Activated CD4-positive, alpha-beta T cell treated with anti-CD3 and anti-CD28 coated beads, Interleukin-2, amount 50 U/mL, for 4 hours (primary cell): ENCODE measurements at places on chromosomes 11 and 22.

- no peak for DNase-seq
Observed at GRCh38 chr22:24723111-24723510, 51.4 kb downstream of the PIWIL3 start.

- peak; percentile 60 for DNase-seq
Observed at GRCh38 chr22:20606041-20606783, 98.8 kb downstream of the MED15 start.

DNA sequence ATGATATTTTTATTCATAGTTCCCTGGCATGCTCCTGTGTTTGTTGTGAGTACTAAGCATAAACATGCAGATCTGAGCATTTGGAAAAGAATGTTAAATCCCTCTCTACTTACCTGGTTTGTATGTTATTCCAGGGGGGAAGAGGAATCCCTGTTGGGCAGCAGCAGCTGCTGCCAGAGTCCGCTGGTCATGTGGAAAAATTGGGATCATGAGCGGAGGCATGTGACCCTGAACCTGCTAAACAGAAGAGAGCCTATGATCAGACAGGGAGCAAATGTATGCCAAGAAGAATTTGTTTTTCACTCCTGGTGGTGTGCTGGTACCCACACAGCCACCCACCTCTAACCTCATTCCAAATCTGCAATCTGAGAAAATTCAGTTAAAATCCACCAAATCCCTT, 244.7 kb downstream of the SOX6 start:
- no peak for DNase-seq

- no peak for DNase-seq
Observed at GRCh38 chr11:19766810-19767209, 54.2 kb downstream of the NAV2 start.

DNA sequence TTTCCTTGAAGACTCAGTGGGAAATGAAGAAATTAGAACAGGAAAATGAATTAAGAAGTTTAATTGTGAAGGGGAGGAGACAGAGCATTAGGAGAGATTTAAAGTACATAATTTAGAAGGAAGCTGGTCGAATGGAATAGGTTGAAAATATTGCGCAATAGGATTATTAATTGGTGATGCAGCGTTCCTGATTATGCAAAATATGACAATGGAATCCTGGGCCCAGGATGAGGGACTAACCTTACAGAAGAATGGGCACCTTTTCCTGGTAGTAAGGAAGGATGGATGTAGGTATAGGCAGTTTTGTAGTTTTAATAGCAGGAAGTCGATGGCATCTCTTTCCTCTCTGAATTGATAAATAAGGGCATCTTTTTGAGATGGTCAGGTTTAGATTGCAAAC, 7.8 kb downstream of the TTC12 start:
- DNase-seq, result no peak

DNA sequence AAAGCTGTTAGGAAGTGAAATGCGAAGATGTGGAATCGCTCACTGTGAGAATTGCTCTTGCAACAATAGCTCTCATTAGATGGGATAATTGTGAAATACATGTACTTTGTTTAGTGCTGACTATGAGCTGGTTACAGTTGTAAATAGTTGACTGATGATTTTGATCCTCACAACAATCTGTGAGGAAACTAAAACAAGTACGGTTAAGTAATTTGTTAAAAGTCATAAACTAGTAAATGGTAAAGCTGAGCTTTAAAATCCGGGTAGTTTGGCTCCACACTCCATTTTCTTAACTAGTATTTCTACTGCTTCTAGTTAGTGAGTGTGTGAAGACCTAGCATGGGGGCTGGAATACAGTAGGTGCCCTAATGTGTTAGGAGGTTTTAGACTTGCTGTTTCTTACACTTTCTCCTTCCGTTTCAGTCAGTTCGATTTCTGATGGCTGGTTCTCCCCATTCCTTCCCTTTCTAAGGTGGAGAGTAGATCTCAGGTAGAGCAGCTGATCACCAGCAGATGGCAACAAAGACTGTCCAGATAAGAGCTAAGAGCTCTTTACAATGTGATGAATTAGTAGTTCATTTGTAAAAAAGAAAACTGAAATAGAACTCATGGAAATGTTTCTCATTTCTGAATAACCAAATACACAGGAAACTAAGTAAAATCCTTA, 16.3 kb upstream of the CYP2R1 start:
- DNase-seq, result peak; percentile 19

DNA sequence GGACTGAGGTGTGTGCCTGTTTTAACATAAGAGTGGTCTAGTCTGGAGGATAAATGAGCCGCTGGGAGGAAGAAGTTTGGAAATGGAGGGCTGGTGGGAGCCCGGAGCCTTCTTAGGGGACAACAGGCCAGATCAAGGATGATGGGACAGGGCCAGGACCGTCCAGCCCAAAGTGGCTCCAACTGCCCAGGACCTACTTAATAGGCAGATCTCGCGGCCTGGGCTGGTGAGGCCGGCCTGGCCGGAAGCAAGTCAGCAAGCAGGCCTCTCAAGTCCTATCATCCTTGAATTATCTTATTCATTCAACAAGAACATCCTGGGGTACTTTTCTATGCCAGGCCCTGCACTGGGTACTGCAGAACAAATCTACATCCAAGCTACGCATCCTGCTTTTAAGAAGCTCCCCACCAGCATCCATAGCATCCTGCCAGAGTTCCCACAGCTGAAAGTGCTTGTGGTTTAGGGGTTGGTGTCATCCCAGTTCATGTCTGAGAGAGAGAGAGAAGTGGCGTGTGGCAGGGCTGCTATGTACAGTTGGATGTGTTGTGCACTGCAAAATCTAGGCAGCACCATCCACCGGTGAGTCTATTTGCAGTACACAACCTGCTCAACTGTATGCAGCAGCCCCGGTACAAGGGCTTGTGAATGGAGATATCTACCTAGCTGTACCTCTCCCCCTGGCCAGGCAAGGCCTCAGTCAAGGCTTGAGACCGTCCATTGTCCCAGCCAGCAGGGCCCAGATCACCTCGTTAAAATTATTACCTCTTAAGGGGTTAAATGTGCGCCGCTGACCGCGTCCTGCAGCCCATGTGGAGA, 82.1 kb downstream of the FBLN1 start:
- no peak for DNase-seq

GRCh38 chr22:28883657-28883916, 215 bp downstream of the ZNRF3 start:
- DNase-seq, result no peak

DNA sequence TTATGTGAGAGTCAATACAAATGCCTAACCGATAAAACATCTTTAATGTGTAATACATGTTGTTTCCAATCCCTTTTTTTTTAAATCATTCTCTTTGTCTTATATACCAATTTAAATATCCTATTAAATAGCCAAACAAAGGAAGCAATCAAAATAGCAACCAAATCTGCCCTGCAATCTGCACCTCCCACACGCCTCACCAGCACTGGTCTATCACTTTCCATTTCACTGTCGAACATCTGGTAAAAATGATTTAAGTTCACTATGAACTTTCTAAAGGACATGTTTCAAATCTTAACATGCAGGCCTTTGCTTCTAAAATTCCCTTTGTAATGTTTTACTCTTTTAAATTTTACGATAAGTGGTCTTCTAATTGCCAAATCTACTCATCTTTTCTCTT, 1305.5 kb upstream of the TENM4 start:
- no peak for DNase-seq

DNA sequence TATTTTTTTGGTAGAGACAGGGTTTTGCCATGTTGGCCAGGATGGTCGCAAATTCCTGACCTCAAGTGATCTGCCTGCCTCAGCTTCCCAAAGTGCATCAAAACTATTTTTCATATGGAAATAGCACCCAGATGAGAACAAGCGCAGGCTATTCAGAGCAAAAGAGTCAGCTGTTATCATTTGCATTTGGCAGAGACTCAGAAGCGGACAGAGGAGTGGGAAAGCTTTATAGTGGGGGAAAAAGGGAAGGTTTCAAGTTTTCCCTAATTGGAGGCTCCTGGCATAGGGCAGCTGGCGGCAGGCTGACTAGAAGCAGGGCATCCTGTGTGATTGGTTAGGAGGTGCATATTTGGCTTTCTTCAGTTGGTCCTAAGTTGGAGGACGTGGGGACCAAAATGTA, 20.2 kb downstream of the ATG13 start:
- DNase-seq, result no peak

DNA sequence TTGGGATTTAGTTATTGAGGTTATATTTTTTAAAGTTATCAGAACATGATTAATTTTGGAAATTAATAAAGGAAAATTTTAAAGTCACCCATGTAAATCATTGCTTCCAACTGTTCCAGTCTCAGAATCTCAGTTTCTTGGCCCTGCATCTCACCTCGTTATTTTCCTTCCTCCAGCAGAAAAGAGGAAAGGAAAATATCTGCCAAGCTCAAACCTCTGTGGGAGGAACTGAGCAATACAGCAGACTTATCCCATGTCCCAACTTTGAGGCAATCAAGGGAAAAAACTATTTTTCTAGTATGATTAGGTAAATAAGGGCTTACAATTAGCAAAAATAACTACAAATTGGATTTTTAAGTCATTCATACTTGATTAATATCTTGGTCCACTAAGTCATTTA, 30.1 kb downstream of the ELMOD1 start:
- DNase-seq, result no peak

DNA sequence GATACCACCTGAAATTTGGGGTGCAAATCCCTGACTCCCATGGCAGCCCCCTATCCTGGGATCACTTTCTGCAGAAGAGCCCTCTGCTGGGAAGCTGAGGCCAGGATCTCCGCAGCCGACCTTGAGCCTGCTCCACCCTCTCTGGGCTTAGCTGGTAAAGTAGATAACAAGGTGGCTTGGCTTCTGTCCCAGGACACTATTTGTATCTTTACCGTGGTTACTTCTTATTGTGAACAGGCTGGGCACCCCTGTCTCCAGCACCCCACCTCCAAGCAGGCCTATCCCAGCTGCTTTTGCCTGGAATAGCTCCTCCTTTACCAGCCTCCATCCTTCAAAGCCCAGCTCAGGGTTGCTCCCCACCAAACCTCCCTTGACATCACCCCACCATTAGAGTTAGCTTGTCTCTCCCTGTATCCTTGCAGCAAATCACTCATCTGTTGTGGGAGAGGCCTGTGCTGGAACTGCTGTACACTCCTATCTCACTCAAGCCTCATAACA, 35.2 kb upstream of the P2RY2 start:
- no peak for DNase-seq

- DNase-seq, result no peak
Observed at GRCh38 chr11:57341250-57341808, 3.2 kb downstream of the P2RX3 start.

DNA sequence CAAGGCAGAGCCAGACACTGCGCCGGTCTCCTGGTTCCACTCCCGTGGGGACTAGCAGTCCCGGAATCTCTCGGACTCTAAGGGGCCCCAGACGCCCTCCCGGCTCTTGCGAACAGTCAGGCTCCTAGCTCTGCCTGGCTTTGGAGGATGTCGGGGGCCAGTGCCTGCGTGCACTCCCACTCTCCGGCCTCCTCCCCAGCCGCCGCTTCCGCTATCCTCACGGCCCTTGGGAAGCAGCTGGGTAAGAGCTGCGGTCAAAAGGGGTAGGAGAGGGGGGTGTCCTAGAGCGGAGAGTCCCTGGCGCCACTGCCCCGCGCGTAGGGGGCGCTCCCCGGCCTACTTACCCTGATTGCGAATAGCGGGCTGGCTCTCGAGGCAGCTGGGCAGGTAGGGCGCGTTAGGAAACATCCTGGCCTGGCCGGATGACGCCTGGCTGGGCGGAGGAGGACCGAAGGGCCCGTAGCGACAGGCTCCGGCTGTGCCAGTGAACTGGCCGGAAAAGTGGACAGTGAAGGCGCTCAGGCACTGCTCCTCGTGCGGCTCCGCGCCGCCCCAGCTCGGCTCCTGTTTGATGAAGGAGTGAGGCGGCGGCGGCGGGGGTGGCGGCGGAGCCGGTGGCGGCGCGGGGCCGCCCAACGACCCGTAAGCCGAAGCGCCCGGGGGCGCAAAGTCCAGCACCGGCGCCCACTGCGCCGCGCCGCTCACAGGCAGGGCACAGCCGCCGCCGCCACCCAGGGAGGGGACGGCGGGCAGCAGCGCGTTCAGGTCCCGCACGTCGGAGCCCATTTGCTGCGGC, 785 bp downstream of the WT1 start:
- no peak for DNase-seq

- DNase-seq, result no peak
Observed at GRCh38 chr11:36807871-36808270, 209.8 kb upstream of the RAG2 start.

- peak; percentile 11 for DNase-seq
Observed at GRCh38 chr11:120324932-120325810, at the start of gene TLCD5. TLCD5 (plus strand) TSS chr11:120325299; CDS start chr11:120327442, 2,143 bp downstream.

GRCh38 chr11:118783724-118784495, 7.1 kb downstream of the DDX6 start:
- DNase-seq, result no peak

- DNase-seq, result no peak
Observed at GRCh38 chr22:40153192-40153591, 24.5 kb upstream of the TNRC6B start.

GRCh38 chr22:39429916-39430575, 26.8 kb upstream of the MGAT3 start:
- DNase-seq, result no peak

GRCh38 chr22:28950617-28951411, 67.4 kb downstream of the ZNRF3 start:
- no peak for DNase-seq

- no peak for DNase-seq
Observed at GRCh38 chr11:6362185-6362872, 27.9 kb upstream of the SMPD1 start.

DNA sequence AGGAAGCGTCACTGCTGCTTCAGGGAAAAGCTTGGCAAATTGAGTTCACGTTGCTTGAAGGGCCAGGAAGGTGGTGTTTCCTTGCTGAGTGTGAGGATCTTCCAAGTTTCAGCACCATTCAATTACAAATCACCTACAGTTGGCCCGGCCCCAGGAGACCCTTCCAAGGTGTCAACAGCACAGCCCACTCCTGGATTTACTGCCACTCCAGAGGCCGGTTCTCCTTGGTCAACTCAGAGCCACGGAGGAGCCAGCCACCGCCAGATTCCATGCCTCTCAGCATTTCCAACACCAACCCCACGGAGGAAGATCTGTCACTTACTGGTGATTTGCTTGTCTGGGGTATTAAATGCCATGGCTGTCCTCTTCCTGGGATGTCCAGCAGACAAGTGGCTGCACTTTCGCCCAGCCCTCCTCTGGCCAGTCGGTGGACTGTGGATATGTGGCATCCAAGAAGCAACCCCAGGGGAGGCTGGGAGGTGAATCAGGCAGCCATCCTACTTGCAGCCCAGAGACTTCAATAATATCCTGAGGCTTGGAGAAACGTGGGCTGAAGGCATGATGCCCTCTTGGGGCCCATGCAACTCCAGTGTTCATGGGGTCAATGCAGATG, 74.1 kb upstream of the SHANK2 start:
- DNase-seq, result no peak

DNA sequence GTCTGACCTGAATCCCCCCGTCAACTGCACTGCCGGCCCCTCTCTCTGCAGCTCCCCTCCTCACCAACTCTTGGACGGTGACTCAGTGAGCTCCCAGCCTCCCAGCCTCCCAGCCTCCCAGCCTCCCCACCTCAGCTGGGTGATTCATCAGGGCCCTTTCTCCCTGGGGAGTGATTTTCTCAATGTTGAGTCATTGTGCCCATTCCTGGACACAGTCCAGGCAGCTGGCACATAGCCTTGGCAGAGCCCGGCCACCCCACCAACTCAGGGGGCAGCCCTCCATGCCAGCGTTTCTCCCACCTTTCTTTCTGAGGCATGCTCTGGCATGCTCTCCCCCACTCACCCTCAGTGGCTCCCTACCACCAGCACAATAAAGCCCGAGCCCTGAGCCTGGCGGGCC, 30.7 kb downstream of the PDE2A start:
- DNase-seq, result no peak

- no peak for DNase-seq
Observed at GRCh38 chr22:47914481-47915097, 1152.1 kb downstream of the TBC1D22A start.
